EH (cell line): ENCODE measurements at places on chromosomes 6 and 20.
A peak's percentile ranks its signal among the peaks of the same experiment; 100 is the strongest.

GRCh38 chr20:38305541-38305940, 1.6 kb downstream of the BPI start:
- DNase-seq, result no peak

DNA sequence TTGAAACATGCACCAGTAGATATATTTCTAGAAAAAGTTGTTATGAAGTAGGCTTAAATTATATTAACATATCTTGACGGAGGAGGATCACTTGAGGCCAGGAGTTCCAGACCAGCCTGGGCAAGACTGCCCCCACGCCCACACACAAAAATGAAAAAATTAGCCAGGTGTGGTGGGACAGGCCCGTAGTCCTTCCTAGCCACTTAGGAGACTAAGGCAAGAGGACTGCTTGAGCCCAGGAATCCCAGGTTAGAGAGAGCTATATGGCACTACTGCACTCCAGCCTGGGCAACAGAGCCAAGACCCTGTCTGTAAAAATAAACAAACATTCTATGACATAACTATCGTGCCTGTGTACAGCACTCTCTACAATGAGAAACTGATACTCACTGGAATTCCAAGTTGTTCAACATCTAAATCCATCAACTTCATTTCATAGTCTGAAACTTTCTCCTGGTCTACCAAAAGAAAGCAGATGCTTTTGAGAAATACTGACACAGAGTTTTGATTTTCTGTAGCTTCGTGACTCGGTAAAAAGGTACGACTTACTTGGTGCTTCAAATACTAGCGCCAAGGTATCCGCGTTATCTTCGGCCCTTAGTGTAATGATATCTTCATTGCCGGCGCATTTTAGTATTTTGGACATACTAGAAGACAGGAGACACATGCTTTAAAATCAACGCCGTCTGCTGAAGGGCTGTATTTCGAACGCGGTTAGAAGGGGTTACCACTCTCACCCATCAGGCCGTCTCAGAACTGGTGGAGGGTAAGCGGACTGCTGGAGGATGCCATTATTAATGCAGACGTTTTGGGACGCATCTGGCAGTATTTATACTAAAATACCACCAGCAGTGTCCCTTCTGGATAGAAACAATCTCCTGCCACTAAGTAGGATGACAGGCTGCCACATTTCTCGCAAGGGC, 1.3 kb downstream of the PCNA start:
- DNase-seq, result no peak

DNA sequence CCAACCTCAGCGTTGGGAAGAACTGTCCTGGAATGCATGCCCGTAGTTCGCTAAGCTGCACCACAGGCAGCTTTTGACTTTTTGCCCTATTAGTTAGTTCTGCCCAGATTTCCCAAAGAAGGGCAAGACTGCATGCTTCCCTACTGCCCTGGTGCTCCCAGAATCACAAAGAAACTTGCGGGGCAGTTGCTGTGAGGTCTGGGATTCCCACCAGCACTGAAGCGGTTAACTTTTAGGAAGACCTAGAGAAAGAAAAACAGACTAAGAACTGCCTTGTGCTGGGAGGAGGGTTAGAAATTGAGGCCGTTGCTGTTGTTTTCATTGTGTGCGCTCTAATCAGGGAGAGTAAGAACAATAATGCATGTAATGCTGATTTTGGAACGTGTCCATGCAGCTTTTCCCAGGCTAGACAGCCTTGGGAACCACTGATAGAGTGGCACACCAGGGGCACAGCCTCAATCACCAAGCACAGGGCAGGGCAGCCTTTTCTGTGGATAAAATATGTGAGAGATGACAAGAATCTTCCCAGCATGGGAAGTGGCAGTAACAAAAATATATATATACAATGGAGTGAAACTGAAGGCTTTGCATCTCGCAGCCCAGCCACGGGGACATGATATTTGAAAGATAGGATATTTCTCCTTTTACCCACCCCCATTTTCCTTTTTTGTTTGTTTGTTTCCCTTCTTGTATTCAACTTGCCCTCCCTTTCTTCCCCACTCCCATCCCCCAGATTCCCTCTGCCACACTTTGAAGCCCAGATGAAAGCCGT, 137.7 kb upstream of the HEY2 start:
- DNase-seq, result peak; percentile 52

- DNase-seq, result no peak
Observed at GRCh38 chr6:135854799-135855198, 3.3 kb downstream of the PDE7B start.

- peak; percentile 23 for DNase-seq
Observed at GRCh38 chr6:87832025-87832825, 130.2 kb upstream of the AKIRIN2 start.

DNA sequence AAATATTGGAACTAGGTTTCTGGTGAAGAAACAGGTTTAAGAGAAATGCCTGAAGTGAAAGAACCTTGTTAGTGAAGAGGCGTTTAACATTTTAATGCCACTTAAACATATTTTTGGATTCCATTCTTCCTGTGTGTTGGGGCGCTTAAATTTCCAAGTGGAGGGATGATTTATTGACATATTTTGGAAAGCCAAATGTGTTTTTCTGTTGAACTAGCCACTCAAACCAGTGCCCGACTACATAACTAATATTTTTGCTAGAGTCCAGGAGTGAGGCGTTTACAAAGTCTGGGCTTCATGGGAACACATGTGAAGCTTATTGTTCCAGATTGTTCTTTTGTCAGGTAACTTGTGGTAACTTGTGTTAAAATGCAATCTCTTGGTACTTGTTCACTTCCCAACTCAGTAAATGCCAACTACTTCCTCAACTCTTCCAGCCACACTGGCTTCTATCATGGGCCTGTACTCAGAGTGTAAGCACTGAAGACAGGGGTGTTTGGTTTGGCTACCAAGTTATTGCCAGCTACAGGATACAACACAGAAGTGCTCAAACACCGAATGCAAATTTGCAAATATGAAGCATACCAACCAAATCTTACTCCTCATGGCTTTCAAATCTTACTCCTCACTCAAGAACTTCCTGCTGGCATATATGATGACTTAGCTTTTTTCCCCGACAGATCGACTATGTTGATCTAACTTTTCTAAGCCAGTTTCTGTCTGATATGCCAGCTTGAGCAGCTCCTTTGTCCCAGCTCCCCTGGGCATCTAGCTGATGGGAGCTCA, 2.0 kb upstream of the ZNFX1 start:
- DNase-seq, result no peak

DNA sequence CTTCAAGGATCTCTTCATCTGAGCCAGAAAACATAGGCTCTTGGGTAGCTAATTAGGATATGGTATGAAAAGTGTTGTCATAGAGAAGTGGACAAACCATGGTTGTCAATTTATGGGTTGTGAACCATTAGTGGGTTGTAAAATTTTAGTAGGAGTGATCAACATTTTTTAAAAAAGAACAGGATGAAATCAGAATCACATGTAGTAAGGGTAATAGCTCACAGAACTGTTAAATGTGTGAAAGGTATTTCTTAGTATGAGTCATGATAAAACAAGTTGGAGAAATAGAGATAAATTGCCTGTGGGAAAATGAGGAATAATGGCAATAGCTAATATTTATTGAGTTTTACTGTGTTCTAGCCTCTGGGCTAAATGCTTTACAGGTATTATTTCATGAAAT, 113.4 kb downstream of the MAP3K4 start:
- DNase-seq, result peak; percentile 47

GRCh38 chr6:83385473-83385872, 45.4 kb downstream of the ME1 start:
- DNase-seq, result no peak

DNA sequence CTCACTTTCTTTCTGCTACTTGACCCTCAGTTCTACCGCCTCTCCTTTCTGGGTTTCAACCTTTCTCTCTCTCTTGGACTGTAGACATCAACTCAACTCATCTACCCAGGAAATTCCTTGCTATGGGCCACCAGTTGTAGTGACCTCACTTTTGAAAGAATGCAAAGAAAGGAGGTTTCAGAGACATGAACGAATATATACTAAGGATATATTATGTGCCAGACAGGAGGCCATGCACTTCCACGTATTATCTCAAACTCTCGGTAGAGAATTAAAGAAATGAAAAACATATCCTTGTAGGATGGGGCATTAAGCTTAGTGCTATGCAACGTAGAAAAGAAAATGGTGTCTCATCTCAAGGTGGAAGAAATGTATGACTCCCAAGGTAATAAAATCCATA, 67.3 kb upstream of the NT5E start:
- DNase-seq, result no peak
